Breast epithelium (tissue), 4 donors: ENCODE measurements at places on chromosomes 2 and 18. TPM values are rescaled to one million over a fixed set of nuclear protein-coding genes. Genes with fewer than 3 reads are reported as not detected.

DNA sequence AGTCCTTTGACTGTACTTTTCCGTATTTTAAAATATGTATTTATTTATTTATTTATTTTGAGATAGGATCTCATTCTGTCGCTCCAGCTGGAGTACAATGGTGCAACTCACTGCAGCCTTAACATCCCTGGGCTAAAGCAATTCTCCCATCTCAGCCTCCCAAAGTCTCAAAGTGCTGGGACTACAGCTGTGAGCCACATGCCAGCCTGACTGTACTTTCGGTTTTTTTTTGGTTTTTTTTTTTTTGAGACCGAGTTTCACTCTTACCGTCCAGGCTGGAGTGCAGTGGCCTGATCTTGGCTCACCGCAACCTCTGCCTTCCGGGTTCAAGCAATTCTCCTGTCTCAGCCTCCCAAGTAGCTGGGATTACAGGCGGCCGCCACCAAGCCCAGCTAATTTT, 28.9 kb upstream of the CCNYL1 start:
- no peaks in the 10 kb centered on the region for H3K36me3 ChIP-seq
- H3K4me1 ChIP-seq, result no peaks in the 10 kb centered on the region
- no peak for DNase-seq
- H3K4me3 ChIP-seq, result no peak overlapping the region

CSRNP3 gene
- total RNA-seq, result 1.4 TPM

RBM44 gene
- 1.4 TPM for total RNA-seq

DNA sequence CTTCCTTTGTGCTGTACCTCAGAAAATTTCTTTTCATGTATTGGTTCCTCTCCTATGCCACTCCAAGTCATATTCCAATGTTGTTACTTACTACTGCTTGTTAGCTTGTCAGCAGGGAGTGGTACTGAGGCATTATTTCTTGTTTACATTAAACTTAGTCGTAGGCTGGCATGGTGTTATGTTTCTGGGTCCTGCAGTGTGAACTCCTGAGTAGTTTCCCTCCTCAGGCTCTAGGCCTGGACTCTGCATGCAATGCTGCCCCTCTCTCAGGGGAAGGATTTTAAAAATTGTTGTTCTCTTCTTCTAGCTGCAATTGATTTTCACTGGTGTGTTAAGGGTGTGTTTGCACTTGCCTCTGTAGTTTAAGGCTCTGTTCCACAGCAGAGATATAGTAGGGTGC, 671.6 kb downstream of the PLCL1 start:
- H3K4me3 ChIP-seq, result no peak overlapping the region
- H3K36me3 ChIP-seq, result no peaks in the 10 kb centered on the region
- DNase-seq, result no peak
- no peaks in the 10 kb centered on the region for H3K27me3 ChIP-seq

DNA sequence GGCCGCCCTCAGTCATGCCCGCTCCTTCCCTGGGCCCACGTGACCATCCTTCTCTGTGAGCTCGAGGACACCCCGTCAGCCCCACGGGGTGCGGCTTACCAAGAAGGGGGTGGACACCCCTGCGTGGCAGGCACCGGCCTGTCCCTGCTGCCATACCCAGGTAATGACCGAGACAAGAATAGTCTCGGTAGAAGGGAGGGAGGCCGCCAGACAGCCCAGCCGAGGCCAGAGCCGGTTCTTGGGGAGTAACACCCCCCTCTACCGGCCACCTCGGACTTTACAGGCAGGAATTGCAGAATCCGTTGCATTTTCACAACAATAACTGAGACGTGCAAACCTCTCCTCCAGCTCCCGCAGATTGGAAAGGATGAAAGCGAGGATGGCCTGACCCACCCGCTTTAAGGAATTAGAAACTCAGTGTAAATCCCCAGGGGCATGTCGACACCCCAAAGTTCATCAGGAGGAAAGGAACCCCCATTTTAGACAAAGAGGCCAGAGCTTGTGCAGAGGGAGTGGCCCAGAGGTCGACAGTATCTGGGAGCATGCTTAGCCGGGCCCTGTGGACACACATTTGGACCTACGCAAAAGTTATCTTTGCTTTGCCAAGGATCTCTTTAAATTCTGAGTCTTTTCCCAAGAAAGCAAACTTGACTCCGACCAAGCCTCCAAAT, 60.1 kb upstream of the GLI2 start:
- no peaks in the 10 kb centered on the region for H3K36me3 ChIP-seq
- no peak overlapping the region for H3K27ac ChIP-seq

DNA sequence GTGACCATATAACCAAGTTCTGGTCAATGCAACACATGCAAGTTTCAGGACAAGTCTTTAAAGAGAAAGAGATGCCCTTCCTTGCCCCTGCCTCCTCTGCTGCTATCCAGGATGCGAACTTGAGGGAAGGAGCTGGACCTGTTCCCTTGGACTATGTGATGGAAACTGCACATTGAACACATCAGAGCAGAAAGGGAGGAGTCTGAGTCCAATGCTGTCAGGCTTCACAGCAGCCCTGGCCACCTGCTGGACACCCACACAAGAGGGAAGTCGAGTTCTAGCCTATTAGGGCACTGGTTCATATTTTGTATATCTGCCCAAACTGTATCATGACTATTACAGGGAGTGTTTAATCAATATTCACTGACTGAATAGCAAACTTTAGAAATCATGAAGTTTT, 38.3 kb upstream of the TEX51 start:
- no peaks in the 10 kb centered on the region for H3K27me3 ChIP-seq
- no peaks in the 10 kb centered on the region for H3K36me3 ChIP-seq
- no peak for DNase-seq

MTHFD2 gene
- 100 TPM for total RNA-seq

GRCh38 chr2:127527001-127527804, 914 bp upstream of the IWS1 start:
- no peaks in the 10 kb centered on the region for H3K36me3 ChIP-seq
- H3K27ac ChIP-seq, result peak overlapping the region; percentile 94
- DNase-seq, result no peak
- H3K4me3 ChIP-seq, result peak overlapping the region; percentile 87
- H3K27me3 ChIP-seq, result no peaks in the 10 kb centered on the region

GRCh38 chr2:10911291-10912075, at the start of gene KCNF1:
Gene KCNF1 (plus strand): TSS chr2:10911934. CDS start chr2:10912427, 493 bp downstream.
- no peaks in the 10 kb centered on the region for H3K27me3 ChIP-seq
- H3K4me1 ChIP-seq, result no peaks in the 10 kb centered on the region
- DNase-seq, result no peak
- peak within 1 kb of the TSS; percentile 35 for H3K4me3 ChIP-seq

OTX1 gene
- not detected for total RNA-seq

- no peaks in the 10 kb centered on the region for H3K4me1 ChIP-seq
- H3K27ac ChIP-seq, result peak overlapping the region; percentile 52
- H3K36me3 ChIP-seq, result no peaks in the 10 kb centered on the region
- no peak overlapping the region for H3K4me3 ChIP-seq
- DNase-seq, result no peak
Measured at GRCh38 chr2:189628817-189629530, 32.3 kb upstream of the ASNSD1 start.

COBLL1 gene
- total RNA-seq, result 92.8 TPM

DNA sequence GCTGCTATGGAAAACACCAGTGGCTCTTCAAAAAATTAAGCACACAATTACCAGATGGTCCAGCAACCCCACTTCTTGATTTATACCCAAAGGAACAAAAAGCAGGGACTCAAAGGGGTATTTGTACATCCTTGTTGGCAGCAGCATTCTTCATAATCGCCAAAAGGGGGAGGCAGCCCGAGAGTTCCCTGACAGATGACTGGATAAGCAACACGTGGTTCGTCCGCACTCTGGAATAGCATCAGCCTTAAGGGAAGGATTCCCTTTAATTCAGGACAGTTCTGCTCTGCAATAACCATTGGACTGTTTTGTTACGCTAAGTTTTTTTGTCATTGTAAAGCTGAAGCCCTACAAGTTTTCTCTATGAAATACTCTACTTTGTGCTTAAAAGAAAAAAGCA, 76.7 kb upstream of the TWIST2 start:
- DNase-seq, result no peak
- H3K4me1 ChIP-seq, result no peaks in the 10 kb centered on the region
- H3K4me3 ChIP-seq, result no peak overlapping the region
- H3K36me3 ChIP-seq, result no peaks in the 10 kb centered on the region

GRCh38 chr2:31107591-31108300, 30.5 kb downstream of the GALNT14 start:
- H3K4me1 ChIP-seq, result no peaks in the 10 kb centered on the region
- no peaks in the 10 kb centered on the region for H3K27me3 ChIP-seq
- H3K27ac ChIP-seq, result no peak overlapping the region
- no peak for DNase-seq
- no peaks in the 10 kb centered on the region for H3K36me3 ChIP-seq

SPDYA gene
- total RNA-seq, result 0.98 TPM

- H3K27me3 ChIP-seq, result no peaks in the 10 kb centered on the region
- no peak for DNase-seq
- H3K27ac ChIP-seq, result no peak overlapping the region
- H3K4me3 ChIP-seq, result no peak overlapping the region
Measured at GRCh38 chr18:45745817-45746461, 22.0 kb downstream of the SLC14A1 start.

DNA sequence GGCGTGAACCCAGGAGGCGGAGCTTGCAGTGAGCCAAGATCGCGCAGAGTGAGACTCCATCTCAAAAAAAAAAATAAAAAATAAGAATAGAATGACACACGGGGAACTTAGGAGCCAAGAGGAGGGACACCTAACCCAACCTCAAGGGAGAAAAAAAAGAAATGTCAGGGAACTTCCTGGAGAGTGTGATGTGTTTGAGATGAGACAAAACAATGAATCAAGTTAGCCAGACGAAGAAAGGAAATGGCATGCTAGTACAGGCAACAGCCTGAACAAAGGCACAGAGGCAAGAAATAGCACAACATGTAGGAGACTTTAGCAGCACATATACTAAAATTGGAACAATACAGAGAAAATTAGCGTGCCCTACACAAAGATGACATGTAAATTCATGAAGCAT, 36.7 kb upstream of the PAPOLG start:
- no peaks in the 10 kb centered on the region for H3K4me1 ChIP-seq
- DNase-seq, result no peak
- no peak overlapping the region for H3K27ac ChIP-seq

- H3K36me3 ChIP-seq, result no peaks in the 10 kb centered on the region
- no peak overlapping the region for H3K4me3 ChIP-seq
- no peak for DNase-seq
- no peak overlapping the region for H3K27ac ChIP-seq
- H3K27me3 ChIP-seq, result no peaks in the 10 kb centered on the region
Measured at GRCh38 chr2:16578081-16578480, 87.6 kb downstream of the CYRIA start.

CNTNAP5 gene
- total RNA-seq, result not detected

- peak overlapping the region; percentile 94 for H3K27ac ChIP-seq
- peak; percentile 84 for DNase-seq
- no peaks in the 10 kb centered on the region for H3K36me3 ChIP-seq
Measured at GRCh38 chr2:62306751-62307468, 111.0 kb downstream of the B3GNT2 start.

GRCh38 chr2:8477552-8478470, 204.0 kb upstream of the ID2 start:
- peak; percentile 47 for DNase-seq
- no peaks in the 10 kb centered on the region for H3K4me1 ChIP-seq
- peak overlapping the region; percentile 1 for H3K4me3 ChIP-seq
- no peaks in the 10 kb centered on the region for H3K27me3 ChIP-seq

TEKT4 gene
- not detected for total RNA-seq

DNA sequence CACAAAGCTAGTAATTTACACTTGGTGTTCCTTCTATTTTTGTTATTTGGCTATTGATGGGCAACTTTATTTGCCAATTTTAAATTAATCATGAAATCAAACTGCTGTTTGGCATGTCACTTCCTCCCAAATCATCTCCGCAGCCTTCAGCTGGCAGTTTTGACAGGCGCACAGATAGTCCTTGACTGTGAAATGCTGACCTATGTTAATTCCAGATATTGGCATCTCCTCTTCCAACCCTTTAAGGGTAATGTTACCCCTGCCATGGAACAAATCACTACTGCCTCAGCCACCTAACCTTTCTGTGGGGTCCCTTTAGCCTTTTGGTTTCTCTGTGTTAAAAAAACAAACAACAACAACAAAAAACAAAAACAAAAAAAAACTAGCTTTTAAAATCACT, 182.4 kb upstream of the TANK start:
- no peak for DNase-seq
- H3K27me3 ChIP-seq, result no peaks in the 10 kb centered on the region
- H3K36me3 ChIP-seq, result no peaks in the 10 kb centered on the region
- H3K4me3 ChIP-seq, result no peak overlapping the region

- no peak for DNase-seq
- no peak overlapping the region for H3K4me3 ChIP-seq
- H3K27ac ChIP-seq, result no peak overlapping the region
- no peaks in the 10 kb centered on the region for H3K4me1 ChIP-seq
- H3K27me3 ChIP-seq, result no peaks in the 10 kb centered on the region
Measured at GRCh38 chr2:148201075-148202004, 180.4 kb downstream of the MBD5 start.

DNA sequence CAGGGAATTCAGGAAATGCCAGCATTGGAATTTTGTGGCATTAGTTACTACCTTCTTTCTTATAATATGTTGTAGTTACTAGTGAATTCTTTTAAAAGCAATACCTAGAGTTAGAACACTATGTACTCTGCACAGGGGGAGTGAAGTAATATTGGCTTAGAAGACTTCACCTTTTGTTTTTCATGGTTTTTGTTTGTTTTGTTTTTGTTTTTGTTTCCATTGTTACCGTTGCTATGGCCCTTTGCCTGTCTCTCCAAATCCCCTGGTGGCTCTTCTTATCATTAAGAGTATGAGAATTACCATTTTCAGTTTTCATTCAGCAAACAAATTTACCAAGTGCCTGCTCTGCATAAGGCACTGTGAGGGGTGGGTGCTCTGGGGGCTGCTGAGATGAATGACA, 160.1 kb downstream of the HAUS1 start:
- H3K4me3 ChIP-seq, result no peak overlapping the region
- DNase-seq, result no peak
- H3K27me3 ChIP-seq, result no peaks in the 10 kb centered on the region
- no peaks in the 10 kb centered on the region for H3K4me1 ChIP-seq
- no peaks in the 10 kb centered on the region for H3K36me3 ChIP-seq

- H3K27ac ChIP-seq, result no peak overlapping the region
- no peaks in the 10 kb centered on the region for H3K27me3 ChIP-seq
Measured at GRCh38 chr2:216406826-216407225, 5.5 kb upstream of the SMARCAL1 start.

- H3K27ac ChIP-seq, result no peak overlapping the region
- no peaks in the 10 kb centered on the region for H3K4me1 ChIP-seq
- H3K27me3 ChIP-seq, result no peaks in the 10 kb centered on the region
- peak; percentile 68 for DNase-seq
Measured at GRCh38 chr2:231900486-231900942, 25.7 kb downstream of the NPPC start.

- no peaks in the 10 kb centered on the region for H3K36me3 ChIP-seq
- DNase-seq, result no peak
- no peak overlapping the region for H3K4me3 ChIP-seq
- no peaks in the 10 kb centered on the region for H3K27me3 ChIP-seq
- H3K27ac ChIP-seq, result no peak overlapping the region
- no peaks in the 10 kb centered on the region for H3K4me1 ChIP-seq
Measured at GRCh38 chr2:209614690-209615369, 156.8 kb upstream of the UNC80 start.

- no peak overlapping the region for H3K27ac ChIP-seq
- no peaks in the 10 kb centered on the region for H3K36me3 ChIP-seq
- H3K4me1 ChIP-seq, result no peaks in the 10 kb centered on the region
- no peaks in the 10 kb centered on the region for H3K27me3 ChIP-seq
- no peak for DNase-seq
Measured at GRCh38 chr2:32864334-32865111, 82.2 kb upstream of the LTBP1 start.
